Activated B cell treated with CpG ODN at 0.5 μM for 24 hours (primary cell): ENCODE measurements at places on chromosomes 1 and 21.
A peak's percentile ranks its signal among the peaks of the same experiment; 100 is the strongest.

GRCh38 chr1:192768463-192768862 lies 40.4 kb upstream of the RGS2 start:
- no peak for DNase-seq

GRCh38 chr21:38534591-38534990 lies 36.3 kb upstream of the ERG start:
- DNase-seq = no peak

GRCh38 chr1:154407198-154408091 lies 2.3 kb downstream of the IL6R start:
- peak; percentile 53 for DNase-seq

- no peak for DNase-seq
Observed at GRCh38 chr1:174743654-174744561, 255.8 kb upstream of the CACYBP start.

GRCh38 chr1:38026592-38027200 lies 14.2 kb downstream of the UTP11 start:
- no peak for DNase-seq

DNA sequence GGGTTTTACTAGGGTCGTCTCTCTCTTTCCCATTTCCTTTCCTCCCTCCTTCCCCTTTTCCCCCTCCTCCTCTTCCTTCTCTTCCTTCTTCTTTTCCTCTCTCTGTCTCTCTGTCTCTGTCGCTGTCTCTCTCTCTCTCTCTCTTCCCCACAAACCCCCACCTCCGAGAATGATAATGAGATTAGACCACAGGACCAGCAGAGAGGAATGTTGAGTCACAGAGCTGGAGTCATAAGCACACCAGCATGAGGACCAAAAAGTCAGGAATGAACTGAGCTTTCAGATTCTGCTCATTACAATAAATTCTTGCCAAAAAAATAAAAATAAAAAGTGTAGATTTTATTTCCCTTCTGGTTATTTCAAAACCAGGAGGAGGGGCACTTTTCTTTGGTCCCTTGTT lies 377.4 kb downstream of the LTN1 start:
- no peak for DNase-seq

DNA sequence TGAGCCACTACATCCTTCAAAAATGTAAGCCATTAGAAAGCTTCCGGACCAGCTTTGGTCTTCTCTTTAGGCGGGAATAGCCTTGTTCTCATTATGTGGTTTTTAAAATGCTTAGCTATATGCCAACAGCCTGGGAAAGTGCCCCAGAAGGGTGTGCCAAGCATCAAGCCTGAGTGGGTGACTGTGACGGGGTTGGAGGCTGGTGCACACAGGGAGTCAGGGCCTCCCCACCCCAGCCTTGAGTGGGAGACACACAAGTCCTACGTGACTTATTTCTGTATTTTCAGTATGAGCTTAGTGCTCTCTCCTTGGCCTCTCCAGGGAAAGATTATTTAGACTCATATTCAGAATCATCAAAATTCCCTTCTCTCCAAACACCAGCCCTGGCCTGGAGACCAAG lies 9.8 kb downstream of the UBASH3A start:
- DNase-seq = no peak
